ENCODE measurements at places on chromosomes 11 and 22.

- DNase-seq, result no peak
Measured at GRCh38 chr11:86695373-86695772, 23.0 kb upstream of the ME3 start.

DNA sequence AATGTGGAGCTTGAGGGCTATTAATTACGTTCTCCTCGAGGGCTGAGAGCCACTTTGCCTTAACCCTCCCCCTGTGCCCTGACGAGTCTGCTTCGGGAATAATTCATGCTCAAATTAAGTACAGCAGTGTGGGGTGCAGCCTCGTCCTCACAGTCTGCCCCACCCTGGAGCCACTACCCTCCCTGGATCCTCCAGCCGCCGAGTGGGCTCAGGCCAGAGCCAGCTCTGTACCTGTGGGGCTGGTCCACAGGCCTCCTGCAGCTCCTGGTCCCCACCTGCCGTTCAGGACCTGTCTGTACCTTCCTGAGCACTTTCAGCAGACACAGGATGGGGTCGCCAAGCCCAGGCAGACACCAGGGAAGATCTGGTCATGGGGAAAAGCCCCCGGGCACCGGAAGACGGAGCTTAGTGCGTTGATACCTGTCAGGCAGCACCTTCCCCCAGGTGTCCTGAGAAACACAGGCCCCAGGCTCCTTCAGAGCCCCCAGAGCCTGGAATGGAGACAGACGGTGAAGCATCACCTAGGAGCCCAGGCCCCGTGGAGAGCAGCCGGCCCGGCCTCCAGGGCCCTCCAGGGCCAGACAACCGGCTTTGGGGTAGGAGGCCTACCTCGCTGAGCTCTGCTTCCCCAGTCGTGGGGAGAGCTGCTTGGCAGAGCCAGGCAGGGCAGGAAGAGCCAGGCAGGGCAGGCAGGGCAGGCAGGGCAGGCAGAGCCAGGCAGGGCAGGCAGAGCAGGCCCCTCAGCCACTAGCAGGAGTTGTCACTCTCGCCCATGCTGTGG lies 9.7 kb downstream of the TSPAN32 start:
- DNase-seq, result no peak

- DNase-seq, result no peak
Measured at GRCh38 chr11:45050111-45050510, 96.3 kb upstream of the PRDM11 start.

DNA sequence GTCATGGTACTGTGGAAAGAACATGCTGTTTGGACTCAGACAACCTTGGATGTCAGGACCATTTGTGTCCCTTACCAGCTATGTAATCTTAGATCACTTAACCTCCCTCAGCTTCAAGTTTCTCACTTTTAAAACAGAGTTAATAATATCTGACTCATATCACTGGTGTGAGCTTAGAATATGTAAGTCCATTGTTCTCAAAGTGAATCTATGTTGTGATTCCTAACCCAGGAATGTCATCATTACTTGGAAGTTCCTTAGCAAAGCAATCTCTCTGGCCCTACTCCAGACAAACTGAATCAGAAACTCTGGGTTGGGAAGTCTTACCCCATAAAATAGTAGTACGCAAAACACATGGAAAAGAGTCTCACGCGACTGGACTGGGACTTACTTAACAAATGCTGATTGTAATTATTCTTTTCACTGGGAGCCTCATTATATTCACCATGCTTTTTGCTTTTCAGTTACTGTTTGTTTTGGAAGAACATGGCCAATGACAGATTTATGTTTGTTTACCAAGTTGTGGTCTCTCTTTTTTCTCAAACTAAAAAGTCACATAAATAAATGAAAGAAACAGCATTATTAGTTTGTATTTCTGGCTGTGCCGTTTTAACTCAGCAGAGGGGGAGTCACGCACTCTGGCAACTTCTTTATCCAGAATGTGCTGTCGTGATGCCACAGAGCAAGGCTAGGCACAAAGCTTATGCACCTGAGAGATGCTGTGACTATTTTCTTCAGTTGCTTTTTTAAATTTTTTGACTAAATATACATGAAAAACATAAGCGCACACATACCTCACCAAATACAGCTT lies 217.7 kb upstream of the CTSC start:
- no peak for DNase-seq

DNA sequence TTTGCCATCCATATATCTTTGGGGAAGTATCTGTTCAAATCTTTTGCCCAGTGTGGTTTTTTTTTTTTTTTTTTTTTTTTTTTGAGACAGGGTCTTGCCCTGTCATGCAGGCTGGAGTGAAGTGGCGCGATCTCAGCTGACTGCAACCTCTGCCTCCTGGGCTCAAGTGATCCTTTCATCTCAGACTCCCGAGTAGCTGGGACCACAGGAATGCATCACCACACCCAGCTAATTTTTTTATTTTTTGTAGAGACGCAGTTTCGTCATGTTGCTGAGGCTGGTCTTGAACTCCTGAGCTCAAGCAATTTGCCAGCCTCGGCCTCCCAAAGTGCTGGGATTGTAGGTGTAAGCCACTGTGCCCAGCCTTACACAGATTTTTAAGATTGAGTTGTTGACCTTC lies 4.8 kb upstream of the FAM118A start:
- no peak for DNase-seq

- no peak for DNase-seq
Measured at GRCh38 chr11:70104961-70105360, 26.8 kb downstream of the ANO1 start.

DNA sequence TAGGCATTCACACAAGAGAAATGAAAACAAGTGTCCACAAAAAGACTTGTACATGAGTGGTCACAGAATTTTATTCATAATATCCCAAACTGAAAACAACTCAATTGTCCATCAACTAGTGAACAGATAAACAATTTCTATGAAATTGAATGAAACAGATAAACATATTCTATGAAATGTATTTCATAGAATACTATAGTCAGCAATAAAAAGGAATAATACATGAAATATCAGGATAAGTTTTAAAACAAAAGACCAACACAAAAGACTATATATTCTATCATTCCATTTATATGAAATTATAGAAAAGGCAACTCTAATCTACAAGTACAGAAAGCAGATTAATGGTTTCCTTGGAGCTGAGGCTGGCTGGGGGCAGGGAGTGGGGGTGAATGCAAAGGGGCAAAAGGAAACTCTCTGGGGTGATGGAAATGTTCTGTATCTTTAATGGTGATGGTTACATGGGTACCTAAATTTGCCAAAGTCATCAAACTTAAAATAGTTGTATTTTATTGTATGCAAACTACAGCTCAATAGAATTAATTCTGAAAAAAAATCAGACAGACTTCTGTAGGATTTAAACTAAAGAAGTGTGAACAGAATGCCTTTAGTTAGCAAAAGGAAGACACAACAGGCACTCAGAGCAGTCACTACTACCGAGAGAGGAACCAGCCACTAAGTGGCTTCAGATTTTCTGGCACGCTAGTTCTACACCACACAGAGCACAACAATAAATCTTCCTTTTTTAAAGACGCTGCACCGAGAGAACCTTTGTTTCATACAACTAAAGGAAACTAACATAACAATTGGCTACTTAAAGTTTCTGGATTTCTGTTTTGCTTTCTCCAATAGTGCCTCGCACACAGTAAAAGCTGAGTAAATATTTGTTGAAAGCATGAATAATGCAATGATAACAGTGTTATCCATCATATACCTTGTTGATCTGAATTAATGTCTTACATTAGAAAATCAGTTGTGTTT lies 15.4 kb downstream of the CCDC34 start:
- no peak for DNase-seq

DNA sequence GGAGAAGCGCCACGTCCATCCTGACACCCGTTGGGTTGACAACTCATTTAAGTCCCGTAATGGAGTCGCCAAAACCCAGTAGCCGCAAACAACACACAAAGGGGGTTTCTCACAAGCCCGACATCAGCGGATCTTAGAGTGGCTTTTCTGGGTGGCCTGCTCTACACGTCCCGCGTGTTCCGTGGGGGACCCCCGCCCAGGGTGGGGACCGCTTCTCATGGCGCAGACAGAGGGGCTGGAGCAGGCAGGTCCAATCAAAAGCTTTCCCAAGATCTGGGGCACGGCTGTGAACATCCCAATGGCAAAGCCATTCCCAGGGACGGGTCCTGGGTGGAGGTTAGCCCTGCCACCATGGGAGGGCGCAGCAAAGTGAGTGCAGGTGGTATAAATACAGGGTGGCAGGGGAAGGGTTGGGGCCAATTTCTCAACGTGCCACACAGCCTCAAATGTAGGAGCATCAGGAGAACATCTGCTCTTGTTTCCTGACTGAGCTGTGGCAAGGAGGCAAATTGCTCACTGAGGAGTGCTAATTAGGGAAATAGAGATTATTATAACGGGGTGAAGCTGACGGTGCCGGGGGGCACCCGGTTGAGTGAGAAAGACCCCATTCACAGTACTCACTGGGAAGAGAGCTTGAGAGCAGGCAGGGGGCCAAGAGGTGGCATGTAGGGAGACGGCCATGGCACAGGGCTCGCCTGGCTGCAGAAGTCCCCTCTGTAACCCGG lies 1447.2 kb downstream of the TBC1D22A start:
- DNase-seq, result no peak

GRCh38 chr11:15901054-15901453 lies 455.3 kb downstream of the SOX6 start:
- no peak for DNase-seq

GRCh38 chr11:33778675-33779074 lies 4.4 kb upstream of the FBXO3 start:
- DNase-seq, result no peak

GRCh38 chr11:119237515-119237914 lies 31.4 kb downstream of the CBL start:
- no peak for DNase-seq

DNA sequence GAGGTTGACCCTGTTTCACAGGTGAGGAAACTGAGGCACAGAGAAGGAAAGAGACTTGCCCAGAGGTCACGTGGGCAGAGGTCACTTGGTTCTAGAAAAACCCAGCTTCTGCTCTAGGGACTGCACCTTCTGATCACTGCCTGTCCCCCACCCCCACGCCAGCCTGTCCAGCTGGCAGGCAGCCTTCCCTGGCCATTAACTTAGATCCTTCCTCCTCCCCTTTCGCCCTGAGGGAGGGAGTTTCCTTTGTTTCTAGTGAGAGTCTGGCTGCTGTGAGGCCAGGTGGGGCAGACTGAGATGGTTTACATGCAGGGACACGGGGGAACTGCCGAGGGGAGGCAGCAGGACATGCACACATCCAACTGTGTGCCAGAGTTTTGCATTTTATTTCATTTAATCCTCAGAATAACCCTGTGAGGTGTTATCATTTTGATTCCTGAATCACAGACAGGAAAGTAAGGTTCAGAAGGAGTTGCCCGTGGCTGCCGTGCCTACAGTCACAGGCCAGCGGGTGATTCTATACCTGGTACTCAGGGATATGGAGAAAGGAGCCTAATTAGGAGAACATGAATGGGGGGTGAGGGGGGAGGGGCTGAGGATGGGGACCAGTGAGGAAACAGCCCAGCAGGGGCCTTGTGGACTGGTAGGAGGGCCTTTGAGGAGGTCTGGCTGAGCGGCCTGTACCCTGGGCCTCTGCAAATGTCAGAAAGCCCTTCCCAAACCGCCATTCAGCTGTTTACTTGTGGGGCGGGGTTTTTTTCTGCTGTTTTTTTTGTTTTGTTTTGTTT lies 3.4 kb downstream of the FAM83F start:
- no peak for DNase-seq

DNA sequence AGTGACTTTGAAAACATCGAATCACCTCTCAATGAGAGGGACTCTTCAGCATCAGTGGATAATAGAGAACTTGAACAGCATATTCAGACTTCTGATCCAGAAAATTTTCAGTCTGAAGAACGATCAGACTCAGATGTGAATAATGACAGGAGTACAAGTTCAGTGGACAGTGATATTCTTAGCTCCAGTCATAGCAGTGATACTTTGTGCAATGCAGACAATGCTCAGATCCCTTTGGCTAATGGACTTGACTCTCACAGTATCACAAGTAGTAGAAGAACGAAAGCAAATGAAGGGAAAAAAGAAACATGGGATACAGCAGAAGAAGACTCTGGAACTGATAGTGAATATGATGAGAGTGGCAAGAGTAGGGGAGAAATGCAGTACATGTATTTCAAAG lies 65.8 kb downstream of the DKK3 start:
- DNase-seq, result no peak

- no peak for DNase-seq
Measured at GRCh38 chr11:120610111-120610510, 98.6 kb downstream of the GRIK4 start.

GRCh38 chr22:22930222-22930497 lies 42.5 kb downstream of the IGLL5 start:
- no peak for DNase-seq

DNA sequence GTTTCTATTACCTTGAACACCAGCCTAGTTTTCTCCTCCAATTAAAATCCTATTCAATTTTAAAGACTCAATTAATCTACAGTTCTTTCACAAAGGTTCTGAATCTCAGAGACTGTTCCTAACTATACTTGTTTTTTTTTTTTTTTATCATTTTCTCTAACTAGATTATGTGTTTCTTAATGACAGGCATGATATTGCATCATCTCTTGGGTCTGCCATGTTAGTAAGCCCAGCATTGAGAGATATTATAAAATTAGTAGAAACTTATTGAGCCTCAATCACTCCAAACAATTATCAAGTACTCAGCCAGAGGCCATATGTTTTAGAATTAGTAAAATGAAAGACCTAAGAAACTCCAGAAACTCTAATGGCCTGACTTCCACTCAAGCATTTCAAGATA lies 28.1 kb upstream of the SLC5A12 start:
- no peak for DNase-seq

GRCh38 chr22:37991731-37992442 lies 7.5 kb upstream of the SOX10 start:
- DNase-seq, result no peak

GRCh38 chr11:18754308-18754707 lies 28.3 kb upstream of the IGSF22 start:
- DNase-seq, result no peak

GRCh38 chr11:9090488-9091043 lies 833 bp downstream of the SCUBE2 start:
- no peak for DNase-seq

DNA sequence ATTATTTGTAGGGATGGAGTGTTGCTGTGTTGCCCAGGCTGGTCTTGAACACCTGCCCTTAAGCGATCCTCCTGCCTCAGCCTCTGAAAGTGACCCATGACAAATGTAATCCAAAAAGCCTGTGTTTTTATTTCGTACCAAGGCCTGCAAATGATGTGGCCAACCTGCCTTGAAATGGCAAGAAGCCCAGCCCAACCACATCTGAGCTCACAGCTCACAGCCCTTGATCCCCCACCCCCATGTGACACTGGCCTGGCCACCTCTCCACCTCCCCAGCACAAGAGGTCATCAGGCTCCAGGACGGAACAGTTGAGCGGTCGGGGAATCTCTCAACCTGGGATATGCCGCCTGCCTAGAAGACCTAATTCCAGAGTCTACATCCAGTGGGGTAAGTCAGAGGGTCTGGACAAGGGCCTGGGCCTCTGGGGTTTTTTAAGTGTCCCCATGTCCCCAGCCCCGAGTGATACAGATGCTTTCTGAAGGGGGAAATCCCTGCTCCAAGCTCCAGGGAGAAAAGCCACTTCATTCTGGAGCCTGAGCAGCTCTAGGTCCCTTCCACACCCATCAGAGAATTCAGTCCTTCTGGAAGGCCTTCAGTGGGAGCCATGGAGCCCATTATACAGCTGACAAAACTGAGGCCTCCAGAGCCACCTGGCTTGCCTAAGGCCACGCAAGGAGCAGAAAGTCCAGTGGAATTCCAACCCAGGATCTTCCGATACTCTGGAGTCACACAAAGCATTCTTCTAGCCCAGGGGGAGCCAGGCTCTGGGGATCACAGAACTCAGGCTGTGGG lies 70.7 kb downstream of the MN1 start:
- no peak for DNase-seq

- DNase-seq, result no peak
Measured at GRCh38 chr11:23423104-23423503, 562.8 kb upstream of the CCDC179 start.

Measured in stimulated activated CD8-positive, alpha-beta memory T cell treated with anti-CD3 and anti-CD28 coated beads, Interleukin-4, amount 100 ng/mL, for 4 hours (primary cell).